Thyroid gland (tissue), 4 donors: ENCODE measurements at places on chromosomes 4 and X. TPM values are rescaled to one million over a fixed set of nuclear protein-coding genes. Genes with fewer than 3 reads are reported as not detected.

DNA sequence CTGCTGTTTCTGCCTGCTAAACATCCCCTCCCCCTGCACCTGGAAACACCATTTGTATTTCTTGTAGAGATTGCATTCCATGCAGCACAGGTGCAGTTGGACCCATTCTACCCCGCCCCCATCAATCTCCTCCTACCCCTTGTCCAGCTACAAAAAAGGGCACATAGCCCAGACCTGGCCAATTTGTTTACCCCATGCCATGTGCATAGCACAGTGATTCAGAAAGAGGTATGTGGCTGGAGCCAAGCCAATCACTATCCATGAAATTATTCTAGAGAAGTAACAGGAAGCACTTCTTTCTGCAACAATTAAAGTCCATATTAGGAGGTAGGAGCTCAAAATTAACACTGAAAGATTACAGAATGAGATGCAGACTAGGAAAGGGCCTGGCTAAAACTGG is 20.2 kb upstream of the TMEM184C start:
- no peak overlapping the region for H3K4me3 ChIP-seq
- peaks cover 29% of the 10 kb centered on the region for H3K4me1 ChIP-seq

GRCh38 chrX:38652934-38653442 is 91.6 kb downstream of the TSPAN7 start:
- no peak overlapping the region for H3K27ac ChIP-seq
- DNase-seq = no peak
- no peaks in the 10 kb centered on the region for H3K4me1 ChIP-seq
- H3K4me3 ChIP-seq = no peak overlapping the region

DNA sequence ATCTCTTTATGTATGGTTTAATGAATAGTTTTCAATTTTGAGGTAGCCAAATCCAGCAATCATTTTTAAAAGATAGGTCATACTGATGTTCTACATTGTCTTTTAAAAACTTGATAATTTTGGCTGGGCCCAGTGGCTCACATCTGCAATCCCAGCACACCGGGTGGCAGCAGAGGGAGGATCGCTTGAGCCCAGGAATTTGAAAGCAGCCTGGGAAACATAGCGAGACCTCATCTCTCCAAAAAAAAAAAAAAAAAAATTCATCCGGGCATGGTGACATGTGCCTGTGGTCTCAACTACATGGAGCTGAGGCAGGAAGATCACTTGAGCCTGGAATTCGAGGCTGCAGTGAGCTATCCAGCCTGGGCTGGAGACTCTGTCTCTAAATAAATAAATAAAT is 419.8 kb downstream of the GALNTL6 start:
- H3K27me3 ChIP-seq = no peaks in the 10 kb centered on the region
- H3K4me3 ChIP-seq = no peak overlapping the region
- H3K36me3 ChIP-seq = no peaks in the 10 kb centered on the region
- no peak overlapping the region for H3K27ac ChIP-seq
- no peaks in the 10 kb centered on the region for H3K4me1 ChIP-seq
- DNase-seq = no peak

The SYN1 gene
- 0.15 TPM for total RNA-seq

GRCh38 chrX:129193357-129193756 is 329.9 kb downstream of the SMARCA1 start:
- no peaks in the 10 kb centered on the region for H3K4me1 ChIP-seq
- no peak overlapping the region for H3K4me3 ChIP-seq
- H3K36me3 ChIP-seq = no peaks in the 10 kb centered on the region
- no peak for DNase-seq
- H3K27me3 ChIP-seq = no peaks in the 10 kb centered on the region
- no peak overlapping the region for H3K27ac ChIP-seq

DNA sequence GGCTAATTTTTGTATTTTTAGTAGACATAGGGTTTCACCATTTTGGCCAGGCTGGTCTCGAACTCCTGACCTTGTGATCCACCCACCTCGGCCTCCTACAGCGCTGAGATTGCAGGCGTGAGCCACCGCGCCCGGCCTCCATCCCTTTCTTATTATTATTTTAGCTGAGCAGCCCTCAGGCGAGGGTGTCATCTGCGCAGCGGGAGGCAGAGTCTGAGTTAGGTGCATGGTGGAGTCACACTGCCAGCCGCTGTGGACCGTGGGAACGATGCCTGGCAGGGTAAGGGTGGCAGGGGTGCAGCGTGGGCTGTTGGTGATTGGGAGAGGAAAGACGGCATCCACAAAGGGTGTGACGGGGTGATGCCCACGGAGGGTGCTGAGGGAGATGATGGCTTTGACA is 491.8 kb upstream of the FAT1 start:
- no peak overlapping the region for H3K4me3 ChIP-seq
- H3K36me3 ChIP-seq = no peaks in the 10 kb centered on the region
- H3K27me3 ChIP-seq = no peaks in the 10 kb centered on the region

DNA sequence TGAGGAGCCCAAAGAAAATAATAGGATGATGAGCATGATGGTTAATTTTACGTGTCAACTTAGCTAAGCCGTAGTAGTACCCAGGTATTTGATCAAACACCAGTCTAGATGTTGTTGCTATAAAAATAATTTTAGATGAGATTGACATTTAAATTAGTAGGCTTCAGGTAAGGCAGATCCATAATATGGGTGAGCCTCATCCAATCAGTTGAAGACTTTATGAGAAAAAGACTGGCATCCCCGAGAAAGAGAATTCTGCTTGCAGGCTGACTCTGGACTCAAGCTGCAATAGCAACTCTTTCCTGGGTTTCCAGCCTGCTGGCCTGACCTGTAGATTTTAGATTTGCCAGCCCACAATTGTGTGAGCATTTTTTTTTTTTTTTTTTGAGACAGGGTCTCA is 192.8 kb upstream of the LNX1 start:
- no peak overlapping the region for H3K4me3 ChIP-seq
- H3K27me3 ChIP-seq = no peaks in the 10 kb centered on the region
- H3K36me3 ChIP-seq = no peaks in the 10 kb centered on the region

The GPR50 gene
- not detected for total RNA-seq

The IDS gene
- 76.8 TPM for total RNA-seq

DNA sequence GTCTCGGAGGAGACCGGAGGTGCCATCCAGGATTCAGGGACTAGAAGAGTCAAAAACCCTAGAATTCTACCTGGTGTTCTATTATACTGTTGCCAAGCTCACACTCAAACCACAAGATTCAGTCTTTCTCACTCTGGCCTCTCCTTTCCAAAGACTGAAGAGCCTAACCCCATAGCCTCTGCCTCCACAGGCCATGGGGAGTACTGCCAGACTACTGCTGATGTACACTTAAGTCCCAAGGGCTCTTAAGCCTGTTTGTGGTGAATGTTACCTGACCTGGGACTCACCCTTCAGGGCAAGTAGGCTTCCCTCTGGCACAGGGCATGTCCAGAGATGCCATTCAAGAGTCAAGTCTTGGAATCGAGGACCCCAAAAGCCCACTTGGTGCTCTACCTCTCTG is 58.9 kb upstream of the IRS4 start:
- no peaks in the 10 kb centered on the region for H3K36me3 ChIP-seq
- H3K4me1 ChIP-seq = no peaks in the 10 kb centered on the region
- H3K27ac ChIP-seq = no peak overlapping the region
- H3K4me3 ChIP-seq = no peak overlapping the region
- no peaks in the 10 kb centered on the region for H3K27me3 ChIP-seq
